Stimulated activated CD8-positive, alpha-beta memory T cell treated with anti-CD3 and anti-CD28 coated beads, Interleukin-7, amount 100 ng/mL, for 24 hours (primary cell): ENCODE measurements at places on chromosomes 2 and 18.

DNA sequence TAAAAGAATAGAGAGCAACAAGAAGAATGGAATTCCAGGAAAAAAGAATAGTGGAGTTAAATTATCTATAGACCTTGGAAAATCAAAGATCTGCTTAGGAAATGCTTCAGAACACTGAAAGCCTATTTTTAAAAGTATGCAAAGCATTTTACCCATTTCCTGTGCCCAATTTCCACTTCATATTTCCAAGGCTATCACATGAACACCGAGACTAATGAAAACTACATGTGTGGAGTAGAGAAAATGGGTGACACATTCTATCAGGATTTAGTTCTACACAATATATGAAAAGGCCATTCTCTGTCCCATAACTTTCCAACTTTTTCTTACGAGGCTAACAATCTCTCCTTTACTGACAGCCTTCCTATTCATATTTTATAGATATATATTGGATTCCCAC is 279.4 kb downstream of the CCDC178 start:
- no peak for DNase-seq

DNA sequence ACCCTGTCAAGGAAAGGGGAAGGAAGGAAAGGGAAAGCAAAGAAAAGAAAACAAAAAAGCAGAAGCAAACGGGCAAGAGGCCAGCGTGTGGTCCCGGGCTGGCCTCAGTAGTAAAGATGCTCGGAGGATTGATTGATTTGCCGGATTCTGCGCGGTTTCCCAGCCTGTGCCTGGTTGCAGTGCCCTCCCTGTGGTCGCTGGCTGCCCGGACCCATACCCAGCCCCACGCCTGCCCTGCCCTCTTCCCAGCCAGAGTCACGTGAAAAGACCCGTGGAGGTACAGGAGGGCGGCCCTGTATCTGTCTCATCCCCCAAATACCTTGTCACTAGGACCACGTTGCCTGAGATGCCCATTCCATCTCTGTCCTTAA is 55.1 kb upstream of the IMP4 start:
- DNase-seq: no peak

DNA sequence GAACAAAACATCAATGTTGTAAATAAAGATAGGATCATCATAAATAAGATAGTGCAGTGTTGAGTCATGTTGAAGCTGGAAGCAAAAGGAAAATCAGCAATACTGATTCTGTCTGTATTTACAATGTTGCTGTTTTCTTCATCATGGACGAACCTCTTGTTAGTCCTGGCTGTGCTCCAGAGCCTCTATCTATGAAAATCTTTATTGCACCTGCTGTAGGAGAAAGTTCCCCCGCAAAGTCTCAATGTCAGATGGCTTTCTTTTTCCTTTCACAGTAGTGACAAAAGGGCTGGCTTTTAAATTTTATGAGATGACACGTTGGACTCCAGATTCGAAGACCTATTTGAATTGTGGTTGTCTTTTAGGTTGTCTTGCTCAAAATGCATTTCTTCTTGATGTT is 98.5 kb upstream of the LRRTM1 start:
- no peak for DNase-seq

GRCh38 chr2:8545695-8546611 is 135.9 kb upstream of the ID2 start:
- DNase-seq: no peak

GRCh38 chr2:217756375-217757107 is 246.3 kb downstream of the TNS1 start:
- peak; percentile 48 for DNase-seq

- no peak for DNase-seq
These were observed 150.7 kb downstream of the TMEM200C start for GRCh38 chr18:5744659-5745058.

GRCh38 chr2:101007415-101008345 is 5.6 kb downstream of the RPL31 start:
- no peak for DNase-seq

DNA sequence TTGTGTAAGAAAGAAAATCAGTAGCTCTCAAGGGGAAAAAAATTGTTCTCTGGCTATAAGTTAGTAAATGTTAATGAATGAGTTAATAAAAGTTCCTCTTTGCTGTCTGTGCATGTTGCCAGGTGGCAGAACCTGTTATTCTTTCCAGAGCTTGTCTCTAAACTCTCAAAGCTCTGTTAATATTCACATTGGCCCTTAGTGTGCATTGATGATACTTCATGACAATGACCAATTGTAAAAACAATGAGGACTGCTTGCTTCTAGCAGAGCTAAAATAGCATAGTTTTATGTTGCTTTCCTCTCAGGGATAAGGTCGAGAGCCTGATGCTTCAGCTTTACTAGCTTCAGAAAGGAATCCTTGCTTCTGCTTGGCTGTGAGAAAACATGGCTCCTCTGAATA is 91.5 kb downstream of the RAD51AP2 start:
- no peak for DNase-seq

DNA sequence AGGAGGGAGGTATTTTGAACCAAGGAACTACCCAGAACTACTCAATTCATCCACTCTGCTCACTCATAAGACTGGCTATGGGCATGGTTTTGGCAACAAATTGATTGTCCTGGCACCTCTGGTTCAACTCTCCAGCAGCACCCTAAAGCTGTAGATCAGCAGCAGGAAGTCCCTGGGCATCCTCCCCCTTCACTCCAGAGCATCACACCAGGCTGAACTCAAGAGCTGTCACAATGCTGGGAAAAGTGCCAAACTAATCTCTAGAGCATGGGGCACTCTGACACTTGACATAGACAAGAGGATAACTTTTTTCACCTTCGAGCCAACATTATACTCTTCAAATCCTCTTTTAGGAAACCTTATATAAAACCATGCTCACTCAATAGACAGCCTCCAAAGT is 154.1 kb upstream of the RBBP8 start:
- no peak for DNase-seq

DNA sequence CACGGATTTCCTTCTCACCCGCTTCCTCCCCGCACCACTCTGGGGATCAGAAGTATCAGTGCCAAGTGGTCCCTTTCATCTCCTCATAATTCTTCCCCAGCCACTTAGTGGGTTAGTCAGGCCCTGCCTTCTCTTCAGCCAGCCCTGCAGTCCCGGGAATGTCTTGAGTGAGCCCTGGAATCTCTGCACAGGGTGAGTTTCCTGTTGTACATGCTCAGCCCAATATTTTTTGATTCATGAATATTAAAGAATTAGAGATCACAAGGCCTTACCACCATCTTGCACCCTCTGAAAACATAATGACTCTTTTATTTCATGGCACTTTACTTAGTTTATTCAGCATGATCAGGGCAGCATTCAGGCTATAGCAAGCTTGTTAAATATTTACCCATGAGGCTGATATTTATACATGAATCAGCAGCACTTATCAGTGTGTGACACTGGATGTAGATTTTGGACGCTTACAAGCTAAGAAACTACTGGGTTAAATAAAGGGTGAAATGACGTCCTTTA is 159.4 kb upstream of the FOSL2 start:
- DNase-seq: no peak

GRCh38 chr2:11784747-11785610 is 38.5 kb downstream of the LPIN1 start:
- DNase-seq: no peak

GRCh38 chr2:39837856-39838453 is 58.9 kb upstream of the THUMPD2 start:
- no peak for DNase-seq

DNA sequence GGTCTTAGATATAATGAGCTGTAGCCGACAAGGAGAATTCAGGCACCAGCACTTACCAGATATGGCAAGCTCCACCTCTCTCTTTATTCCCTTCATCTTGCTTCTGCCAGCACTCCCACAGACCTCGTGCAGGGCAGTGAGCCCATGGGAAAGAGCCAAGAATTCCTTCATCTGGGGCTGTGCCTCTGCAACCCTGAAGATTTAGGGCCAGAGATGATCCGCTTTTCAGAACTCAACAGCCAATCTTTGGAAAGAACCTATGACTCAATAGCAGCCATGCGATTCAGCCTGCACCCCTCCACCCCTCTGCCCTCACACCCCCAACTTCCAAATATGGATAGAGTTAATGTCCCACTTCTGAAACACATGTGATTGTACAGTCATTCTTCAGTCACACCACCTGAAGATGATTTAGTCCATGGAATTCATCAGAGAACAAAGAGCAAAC is 533.7 kb upstream of the TNP1 start:
- DNase-seq: no peak

GRCh38 chr2:75100011-75100800 is 99.1 kb downstream of the TACR1 start:
- DNase-seq: no peak

- DNase-seq: no peak
These were observed 270.7 kb downstream of the TCF4 start for GRCh38 chr18:55317324-55317723.

DNA sequence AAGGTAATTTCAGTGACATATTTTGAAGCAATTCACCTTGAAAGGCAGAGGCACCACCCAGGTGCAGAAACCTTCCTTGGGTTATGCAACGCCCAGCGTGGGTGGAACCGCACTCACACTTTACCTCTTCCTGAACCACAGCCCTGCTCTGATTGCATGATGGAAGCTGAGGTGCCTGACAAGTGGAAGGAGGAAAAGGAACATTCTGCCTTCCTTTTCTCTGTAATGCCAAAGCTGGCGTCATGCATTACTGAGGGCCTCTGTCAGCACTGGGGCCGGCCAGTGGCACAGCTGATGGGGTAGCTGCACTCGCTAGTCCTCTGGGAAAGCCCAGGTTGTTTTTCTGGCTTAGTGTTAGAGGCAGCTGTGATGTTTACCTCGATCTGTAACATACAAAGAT is 266.5 kb downstream of the NEDD4L start:
- no peak for DNase-seq

DNA sequence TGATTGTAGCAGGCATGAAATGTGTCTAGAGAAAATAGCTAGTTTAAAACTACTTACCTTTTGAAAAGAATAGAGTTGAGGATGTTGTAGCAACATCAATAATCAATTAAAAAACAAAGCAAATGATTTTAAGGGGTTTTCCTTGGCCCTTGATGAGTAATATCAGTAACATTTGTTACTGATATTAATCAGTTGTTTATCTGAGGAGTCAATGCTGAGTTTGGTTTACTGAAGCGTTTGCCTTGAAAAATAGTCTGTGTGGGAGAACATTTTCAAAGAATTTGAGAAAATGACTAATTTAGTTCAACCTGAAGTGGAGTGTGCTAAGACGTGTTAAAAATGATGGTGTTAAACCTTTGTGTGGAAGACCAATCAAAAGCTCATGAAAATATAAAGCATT is 9.3 kb downstream of the PTH2R start:
- no peak for DNase-seq

- no peak for DNase-seq
These were observed 1122.8 kb upstream of the CELF4 start for GRCh38 chr18:38688416-38688815.

DNA sequence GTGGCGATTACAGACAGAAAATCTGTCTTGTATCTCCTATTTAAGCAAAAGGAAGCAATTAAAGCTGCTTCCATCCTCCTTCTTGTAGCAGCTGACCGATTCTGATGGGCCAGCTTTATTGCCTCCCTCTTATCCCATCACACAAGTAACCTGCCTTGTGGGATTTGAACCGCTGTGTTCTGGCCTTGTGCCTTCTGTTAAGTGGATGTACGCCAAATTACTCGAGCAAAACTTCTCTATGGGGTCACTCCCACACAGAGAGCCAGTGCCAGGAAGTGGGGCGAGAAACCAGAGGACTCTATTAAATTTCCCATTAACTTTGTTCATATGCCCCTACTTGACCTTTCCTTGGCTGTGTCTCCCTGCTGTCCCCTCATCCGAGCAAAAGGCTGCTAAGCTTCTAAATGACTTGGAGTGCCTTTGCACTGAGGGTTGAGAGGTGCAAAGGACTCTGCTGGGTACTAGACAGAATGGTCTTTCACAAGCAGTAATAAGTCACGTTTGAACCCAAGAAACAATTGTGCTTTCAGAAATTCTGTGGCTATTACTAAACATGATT is 672.5 kb downstream of the MBD2 start:
- no peak for DNase-seq

GRCh38 chr18:13982126-13982525 is 66.8 kb upstream of the MC2R start:
- DNase-seq: no peak

DNA sequence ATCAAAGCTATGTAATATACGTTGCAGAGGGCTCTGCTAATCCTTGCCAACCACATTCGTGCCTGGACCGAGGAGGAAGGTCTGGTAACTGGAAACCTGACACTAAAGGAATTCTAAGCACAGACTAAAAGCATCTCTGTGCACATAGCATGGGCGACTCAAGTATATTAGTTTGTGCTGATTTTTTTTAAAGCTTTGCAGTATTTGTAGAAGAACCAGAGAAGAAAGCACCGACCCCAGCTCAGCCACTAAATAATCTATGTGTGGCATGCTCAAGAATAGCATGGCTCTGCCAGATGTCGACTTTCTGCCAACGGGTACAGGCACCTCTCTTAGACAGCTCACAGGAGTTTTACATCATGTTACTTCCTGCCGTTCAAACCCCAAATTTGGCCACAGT is 73.2 kb upstream of the NRP2 start:
- DNase-seq: no peak

DNA sequence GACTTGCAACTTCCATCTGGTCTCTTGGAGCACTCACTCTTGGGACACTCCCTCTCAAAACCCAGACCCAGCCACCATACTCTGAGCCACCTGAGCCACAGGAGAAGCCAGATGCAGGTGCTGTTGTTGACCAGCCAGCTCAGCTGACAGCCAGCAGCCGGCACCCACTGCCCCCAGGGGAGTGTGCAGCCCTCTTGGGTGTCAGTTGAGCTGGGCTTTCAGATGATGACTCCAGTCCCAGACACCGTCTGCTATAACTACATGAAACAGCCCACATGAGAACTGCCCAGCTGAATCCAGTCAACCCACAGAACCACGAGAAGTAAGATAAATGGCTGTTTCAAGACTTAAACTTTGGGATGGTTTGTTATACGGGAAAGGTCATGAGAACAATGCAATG is 10.7 kb upstream of the IGFBP2 start:
- DNase-seq: no peak

- DNase-seq: no peak
These were observed 77.1 kb downstream of the DDX1 start for GRCh38 chr2:15668611-15669305.

DNA sequence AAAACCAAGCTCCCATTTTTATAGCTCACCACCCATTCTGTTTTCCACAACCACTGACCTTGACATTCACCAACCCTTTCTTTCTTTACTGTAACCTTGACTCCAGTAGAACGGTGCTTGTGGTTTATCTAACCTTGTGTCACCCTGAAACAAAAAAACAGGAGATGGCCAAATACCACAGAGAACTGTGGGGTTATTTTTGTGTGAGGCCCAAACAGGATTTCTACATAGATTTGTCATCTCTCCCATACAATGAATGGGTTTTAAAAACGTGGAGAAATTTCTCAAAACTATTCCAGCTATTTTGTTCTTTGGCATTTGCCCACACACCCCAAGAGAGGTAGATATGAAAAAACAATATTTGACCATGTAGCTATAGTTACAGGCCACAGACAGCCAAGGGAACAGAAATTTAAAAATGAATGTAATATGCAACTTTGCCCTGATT is 231.3 kb upstream of the TANK start:
- DNase-seq: no peak
